Thyroid gland (tissue), 4 donors: ENCODE measurements at places on chromosomes 6 and 20. TPM values are rescaled to one million over a fixed set of nuclear protein-coding genes. Genes with fewer than 3 reads are reported as not detected.

- peak; percentile 89 for DNase-seq
Observed at GRCh38 chr20:25220810-25221591, 25.5 kb downstream of the ENTPD6 start.

DNA sequence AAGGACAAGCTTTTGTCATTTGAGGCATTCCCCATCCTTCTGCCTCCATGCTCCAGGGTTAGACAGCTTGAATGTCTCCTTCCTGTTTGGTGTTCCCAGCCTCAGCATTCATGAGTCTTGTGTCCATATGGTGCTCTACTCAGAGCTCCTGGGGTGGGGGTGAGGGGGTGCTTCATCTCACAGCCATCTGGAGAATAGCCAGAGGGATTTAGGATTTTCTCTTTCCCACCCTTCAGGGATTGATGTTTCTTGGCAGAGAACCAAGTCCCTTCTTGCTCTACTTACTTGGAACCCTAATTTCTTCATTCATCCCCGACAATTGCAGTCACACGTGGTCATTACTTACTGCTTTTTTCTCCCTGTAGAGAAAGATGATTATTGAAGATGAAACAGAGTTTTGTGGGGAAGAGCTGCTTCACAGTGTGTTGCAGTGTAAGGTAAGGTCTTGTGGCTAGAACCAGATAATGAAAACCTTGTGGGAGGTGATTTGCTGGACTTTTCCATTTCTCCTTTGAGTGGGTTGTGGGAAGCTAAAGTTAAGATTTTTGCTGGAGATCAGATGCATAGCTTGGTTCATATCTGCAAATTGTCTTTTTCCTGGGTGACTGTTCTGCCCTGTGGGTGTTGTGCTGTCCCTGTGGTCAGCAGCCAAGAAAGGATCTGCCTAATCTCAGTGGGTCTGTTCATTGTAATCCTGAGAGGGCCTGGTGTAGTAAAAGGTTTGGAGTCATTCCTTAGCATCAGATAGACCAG lies 18.6 kb downstream of the CMTR1 start:
- DNase-seq = no peak

NFYA gene
- 40.3 TPM for total RNA-seq

DNA sequence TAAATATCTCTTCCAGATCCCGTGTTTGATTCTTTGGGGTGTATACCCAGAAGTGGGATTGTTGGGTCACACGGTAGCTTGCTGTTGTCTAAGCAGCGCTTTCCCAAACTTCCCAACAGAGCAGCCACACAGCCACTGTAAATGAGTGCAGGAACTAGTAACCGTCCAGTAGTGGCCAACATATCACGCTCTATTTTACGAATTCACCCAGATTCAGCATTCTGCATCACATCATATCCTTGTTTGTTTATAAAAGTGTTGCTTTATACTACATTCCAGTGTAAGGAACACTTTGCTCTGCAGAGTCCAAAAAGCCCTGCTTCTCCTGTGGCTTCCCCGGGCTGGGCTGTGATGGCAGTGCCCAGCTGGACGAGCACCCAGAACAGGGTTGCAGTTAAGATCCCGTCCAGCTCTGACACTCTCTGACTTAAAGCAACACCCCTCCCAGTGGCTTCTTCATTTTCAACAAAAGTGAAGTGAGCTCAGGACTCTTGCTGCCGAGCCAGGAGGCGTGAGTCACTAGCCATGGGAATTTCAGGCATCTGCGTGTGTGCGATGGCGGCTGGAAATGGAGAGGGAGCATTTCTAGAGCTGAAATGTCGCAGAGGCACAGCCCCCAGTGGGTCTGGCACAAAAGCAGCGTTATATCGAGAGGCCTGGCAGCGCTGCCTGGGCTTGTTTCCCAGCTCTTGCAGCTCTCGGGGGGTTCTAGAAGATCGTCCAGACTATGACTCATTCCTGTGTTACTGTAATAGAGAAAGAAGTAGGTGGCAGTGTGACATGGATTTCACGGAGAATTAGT lies 216.3 kb upstream of the ECI2 start:
- peak; percentile 50 for DNase-seq

CALHM4 gene
- total RNA-seq = not detected
